Stimulated activated CD8-positive, alpha-beta memory T cell treated with anti-CD3 and anti-CD28 coated beads, Interleukin-7, amount 100 ng/mL, for 4 hours (primary cell): ENCODE measurements at places on chromosomes 11 and 22.

DNA sequence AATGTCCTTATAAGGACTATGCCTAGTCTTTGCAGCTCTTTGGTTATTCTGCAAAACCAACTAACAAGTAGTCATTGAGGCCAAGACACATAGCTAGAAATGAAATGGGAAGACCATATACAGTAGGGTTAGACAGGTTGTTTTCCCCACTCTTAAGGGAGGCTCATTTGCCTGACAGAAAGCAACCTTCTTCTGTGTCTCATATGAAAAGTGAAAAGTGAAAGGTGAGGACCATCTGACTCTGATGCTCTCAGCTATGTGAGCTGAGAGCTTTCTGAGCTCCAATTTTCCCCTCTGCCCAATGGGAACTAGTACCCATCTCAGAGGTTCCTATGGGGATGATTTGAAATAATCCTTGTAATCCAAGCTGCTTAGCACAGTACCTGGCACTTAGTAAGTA lies 142.0 kb upstream of the BDNF start:
- DNase-seq = no peak

DNA sequence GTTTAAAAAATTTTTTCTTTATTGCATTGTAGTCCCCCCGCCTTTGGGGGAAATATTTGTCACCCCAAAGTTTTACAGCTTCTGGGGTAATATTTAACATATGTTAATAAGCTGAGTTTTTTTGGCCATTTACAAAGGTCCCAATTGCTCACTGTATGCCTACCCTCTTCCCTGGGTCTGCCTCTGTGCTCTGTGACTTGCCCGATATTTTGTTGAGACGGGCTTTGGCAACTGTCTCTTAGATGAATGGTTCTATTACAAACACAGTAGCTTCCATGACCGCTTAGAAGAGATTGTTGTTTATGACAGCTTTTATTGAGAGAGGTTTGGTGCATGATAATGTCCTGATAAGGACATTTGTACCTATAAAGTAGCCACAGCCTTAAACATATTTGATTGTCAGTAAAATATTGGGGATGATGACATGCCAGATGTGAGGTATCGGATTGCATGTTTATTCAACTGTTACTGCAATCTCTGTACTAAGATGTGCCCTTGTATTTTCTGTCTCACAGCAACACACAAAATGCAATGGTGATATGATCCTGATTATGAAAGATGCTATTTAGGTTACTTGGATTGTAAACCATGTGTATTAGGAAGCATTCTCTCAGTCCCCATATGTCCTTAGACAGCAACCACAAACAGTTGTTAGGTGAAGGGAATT lies 103.1 kb downstream of the TEAD1 start:
- DNase-seq = no peak

- no peak for DNase-seq
Observed at GRCh38 chr11:77868744-77869143, 47.8 kb downstream of the AAMDC start.

- no peak for DNase-seq
Observed at GRCh38 chr22:19841641-19842392, 12.9 kb downstream of the GNB1L start.

DNA sequence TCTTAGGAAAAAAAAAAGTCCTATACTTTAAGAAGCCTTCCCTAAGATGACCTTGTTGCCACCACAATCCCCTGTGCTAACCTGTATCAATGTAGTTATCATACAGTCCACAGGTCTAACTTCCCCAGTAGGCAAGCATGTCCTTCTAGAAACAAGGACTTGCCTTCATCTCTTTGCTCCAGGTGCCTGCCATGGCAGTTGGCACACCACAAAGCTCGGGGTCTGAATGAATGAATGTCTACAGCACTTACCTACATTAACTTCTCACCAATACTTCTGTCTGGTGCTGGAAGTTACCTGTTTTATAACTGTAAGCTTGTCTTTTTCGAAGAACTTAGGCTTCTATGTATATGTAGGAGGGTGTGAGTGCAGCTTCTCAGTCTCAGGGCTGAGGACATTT lies 23.4 kb downstream of the CLPB start:
- DNase-seq = no peak

GRCh38 chr11:74338963-74339362 lies 27.5 kb upstream of the P4HA3 start:
- DNase-seq = no peak

- peak; percentile 27 for DNase-seq
Observed at GRCh38 chr22:49929211-49929979, 11.0 kb downstream of the CRELD2 start.

- DNase-seq = no peak
Observed at GRCh38 chr11:75514596-75514995, 11.1 kb downstream of the GDPD5 start.

DNA sequence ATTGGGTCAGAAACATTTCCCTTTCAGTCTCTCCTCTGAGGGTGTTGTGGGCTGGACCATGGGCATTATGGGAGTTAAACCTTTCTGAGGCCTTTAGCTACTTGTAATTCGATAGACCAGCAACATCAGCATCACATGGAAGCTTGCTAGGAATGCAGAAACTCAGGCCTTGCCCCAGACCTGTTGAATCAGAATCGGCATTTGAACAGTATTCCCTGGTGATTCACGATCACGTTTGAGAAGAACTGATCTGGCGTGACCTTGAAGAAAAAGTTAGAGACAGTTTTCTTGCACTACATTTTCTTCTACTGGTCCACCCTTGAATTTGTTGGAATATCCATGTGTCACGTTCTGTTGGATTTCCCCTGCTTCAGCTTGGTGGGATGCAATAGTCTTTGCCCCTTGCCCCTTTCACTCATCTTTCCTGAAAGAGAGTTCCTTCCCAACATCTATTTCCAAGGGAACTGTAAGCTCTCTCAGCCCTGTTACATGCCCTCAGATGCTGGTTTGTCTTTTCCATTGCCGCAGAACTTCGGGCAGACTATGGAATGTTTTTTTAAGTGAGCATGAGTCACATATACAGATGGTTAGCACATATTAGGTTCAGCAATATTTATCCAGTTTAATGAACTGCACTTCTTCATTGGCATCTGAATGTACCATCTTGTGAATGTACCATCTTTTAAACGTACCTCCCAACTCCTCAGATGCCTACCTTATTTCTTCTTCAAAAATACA lies 23.9 kb downstream of the EHF start:
- DNase-seq = no peak

GRCh38 chr11:126515501-126515900 lies 160.0 kb downstream of the ST3GAL4 start:
- DNase-seq = no peak

DNA sequence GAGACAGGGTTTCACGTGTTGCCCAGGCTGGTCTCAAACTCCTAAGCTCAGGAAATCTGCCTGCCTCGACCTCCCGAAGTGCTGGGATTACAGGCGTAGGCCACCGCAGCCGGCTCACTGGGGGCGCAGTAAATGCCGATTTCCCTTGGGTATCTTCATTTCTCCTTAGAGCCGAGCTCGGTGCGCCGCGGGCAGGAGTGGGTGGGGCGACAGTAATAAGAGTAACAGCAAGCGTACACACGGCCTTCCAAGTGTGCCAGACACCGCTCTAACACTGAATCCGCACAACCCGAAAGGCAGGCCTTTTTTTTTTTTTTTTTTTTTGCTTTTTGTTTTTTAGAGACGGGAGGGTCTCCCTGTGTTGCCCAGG lies 500 bp upstream of the ADSL start:
- peak; percentile 48 for DNase-seq

GRCh38 chr11:9849389-9849788 lies 185.5 kb downstream of the SWAP70 start:
- DNase-seq = no peak

- DNase-seq = no peak
Observed at GRCh38 chr11:110897035-110897434, 184.8 kb upstream of the ARHGAP20 start.

GRCh38 chr11:64316672-64317324 lies 561 bp downstream of the TRMT112 start:
- DNase-seq = no peak

DNA sequence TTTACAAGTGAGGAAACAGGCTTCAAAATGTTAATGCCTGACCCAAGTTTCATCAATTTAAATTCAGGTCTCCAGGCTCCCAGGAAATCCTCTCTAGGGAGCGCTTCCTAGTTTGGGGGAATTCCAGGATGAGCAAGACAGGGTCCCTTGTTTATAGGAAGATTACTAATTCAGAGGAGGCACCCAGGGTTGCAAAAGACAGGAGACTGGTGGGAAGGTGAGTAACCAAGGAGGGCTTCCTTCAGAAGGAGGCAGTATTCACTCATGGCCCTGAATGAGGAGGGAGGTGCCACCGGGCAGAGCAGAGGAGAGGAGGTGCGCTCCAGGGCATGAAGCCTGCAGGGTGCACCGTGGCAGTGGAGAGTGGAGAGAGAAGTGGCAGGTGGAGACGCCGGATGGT lies 1.6 kb downstream of the TMEM132A start:
- DNase-seq = no peak

GRCh38 chr22:46481386-46481785 lies 56.0 kb downstream of the CELSR1 start:
- no peak for DNase-seq

GRCh38 chr11:131957875-131958274 lies 587.5 kb downstream of the NTM start:
- no peak for DNase-seq

DNA sequence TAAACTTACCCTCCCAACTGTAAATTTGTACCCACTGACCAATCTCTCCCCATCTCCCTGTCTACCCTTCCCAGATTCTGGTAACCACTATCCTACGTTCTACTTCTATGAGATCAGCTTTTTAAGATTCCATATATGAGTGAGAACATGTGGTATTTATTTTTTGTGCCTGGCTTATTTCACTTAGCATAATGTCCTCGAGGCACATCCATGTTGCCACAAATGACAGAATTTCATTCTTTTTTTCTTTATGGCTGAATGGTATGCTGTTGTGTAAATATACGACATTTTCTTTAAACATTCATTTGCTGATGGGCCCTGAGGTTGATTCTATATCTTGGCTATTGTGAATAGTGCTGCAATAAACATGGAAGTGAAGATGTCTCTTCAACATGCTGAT lies 74.7 kb upstream of the RRM1 start:
- no peak for DNase-seq

GRCh38 chr11:104830508-104830907 lies 67.8 kb downstream of the CASP12 start:
- no peak for DNase-seq

- DNase-seq = no peak
Observed at GRCh38 chr11:128789497-128790150, 77.5 kb downstream of the KCNJ1 start.

- no peak for DNase-seq
Observed at GRCh38 chr22:32617903-32618302, 143.3 kb downstream of the FBXO7 start.

- no peak for DNase-seq
Observed at GRCh38 chr22:19974268-19974861, 32.7 kb upstream of the TXNRD2 start.
